ENCODE measurements at places on chromosomes 16 and 17.

GRCh38 chr16:89707695-89708094 lies 6.2 kb upstream of the SPATA2L start:
- no peak for DNase-seq

DNA sequence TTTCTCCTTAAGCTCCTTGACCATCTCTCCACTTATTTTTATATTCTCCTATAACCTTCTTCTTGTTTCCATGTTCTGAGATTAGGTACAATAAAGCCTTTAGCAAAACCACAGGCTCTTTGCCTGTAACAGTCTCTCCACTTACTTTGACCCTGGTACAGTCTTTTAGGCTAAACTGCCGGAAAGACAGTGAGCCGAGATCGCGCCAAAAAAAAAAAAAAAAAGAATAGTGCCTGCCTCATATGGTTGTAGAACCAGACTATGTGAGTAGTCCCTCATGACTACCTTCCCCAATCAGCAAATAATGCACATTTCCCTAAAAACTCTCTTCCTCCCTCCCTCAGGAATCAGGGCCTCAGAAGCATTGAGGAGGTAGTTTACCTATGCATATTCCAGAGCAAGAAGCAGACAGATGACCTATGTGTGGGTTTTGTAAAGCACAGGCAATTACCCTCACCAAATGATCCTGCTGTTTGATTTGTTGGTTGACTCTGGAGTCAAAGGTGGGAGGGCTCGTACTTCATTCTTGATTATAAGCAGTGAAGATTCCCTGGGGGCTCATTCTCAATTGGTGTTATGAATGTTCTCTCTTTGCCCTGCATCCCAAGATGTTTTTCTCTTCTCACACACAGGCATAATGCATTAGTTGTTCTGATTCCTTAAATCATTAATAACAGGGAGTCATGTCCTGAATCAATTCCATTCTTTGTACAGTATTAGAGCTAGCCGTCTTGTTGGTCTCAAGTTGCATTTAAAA lies 8.9 kb upstream of the NME1 start:
- no peak for DNase-seq

DNA sequence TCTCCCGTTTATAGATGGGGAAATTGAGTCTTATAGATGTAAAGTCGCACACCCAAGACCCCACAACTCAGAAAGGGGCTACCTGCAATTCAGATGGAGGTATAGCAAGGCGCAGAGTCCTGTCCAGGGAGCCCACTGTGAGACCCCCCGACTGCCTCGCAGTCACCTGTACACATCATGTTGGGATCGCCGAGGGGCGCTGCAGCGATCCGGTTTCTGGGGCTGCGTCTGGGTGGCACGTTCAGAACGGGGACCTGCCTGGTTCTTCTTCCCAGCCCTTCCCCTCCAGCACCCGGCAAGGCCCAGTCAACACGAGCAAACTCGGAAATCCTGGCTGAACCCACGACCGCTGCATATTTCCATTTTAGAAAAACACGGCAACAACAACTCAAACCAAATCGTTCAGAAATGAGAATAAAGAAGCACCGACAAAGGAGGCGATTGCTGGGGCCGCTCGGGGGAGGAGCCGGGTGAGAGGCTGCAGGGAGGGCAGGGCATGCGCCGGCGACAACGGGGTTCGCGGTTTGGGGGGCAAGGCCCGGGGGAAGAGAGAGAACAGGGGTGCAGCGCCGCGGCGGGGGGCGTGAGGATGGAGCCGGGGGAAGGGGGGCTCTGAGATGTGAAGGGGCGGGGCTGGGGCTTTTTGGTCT lies 643 bp downstream of the HSDL1 start:
- DNase-seq = peak; percentile 44

- no peak for DNase-seq
Measured at GRCh38 chr16:19745286-19746010, 27.4 kb downstream of the IQCK start.

DNA sequence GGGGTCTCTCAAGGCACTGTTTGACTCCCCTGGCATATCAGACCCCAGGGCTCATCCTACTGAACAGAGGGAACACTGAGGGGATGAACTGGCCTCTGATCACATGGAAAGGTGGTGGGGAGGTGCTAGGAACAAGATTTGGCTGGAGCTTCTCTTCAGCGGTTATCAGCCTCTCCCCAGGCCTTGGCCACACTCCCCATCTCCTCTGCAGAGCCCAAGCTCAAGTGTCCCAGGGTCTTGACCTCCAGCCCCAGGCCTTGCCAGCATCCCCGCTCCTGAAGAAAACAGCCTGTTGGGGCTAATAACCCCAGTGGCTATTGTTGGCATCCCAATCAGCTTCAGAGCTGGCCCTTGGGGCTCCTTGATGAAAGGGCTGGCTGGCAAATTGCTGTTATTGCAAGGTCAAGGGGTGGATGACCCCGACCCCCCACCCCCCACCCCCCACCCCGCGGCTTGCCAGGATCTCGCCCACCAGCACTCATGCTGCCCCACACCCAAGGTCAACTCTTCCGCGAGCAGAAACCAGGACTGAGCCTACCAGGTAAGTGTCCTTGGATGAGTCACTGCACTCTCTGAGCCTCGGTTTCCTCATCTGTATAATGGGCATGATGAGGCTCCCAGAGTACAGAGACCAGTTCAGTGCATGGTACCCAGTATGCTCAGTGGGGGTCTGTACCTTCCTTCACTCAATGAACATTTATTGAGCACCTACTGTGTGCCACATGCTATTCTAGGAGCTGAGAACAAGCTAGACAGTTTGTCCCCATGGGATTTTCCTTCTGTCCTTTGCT lies 18.8 kb upstream of the FAM83G start:
- no peak for DNase-seq

- DNase-seq = peak; percentile 36
Measured at GRCh38 chr17:41322094-41322902, 6.8 kb upstream of the KRTAP17-1 start.

DNA sequence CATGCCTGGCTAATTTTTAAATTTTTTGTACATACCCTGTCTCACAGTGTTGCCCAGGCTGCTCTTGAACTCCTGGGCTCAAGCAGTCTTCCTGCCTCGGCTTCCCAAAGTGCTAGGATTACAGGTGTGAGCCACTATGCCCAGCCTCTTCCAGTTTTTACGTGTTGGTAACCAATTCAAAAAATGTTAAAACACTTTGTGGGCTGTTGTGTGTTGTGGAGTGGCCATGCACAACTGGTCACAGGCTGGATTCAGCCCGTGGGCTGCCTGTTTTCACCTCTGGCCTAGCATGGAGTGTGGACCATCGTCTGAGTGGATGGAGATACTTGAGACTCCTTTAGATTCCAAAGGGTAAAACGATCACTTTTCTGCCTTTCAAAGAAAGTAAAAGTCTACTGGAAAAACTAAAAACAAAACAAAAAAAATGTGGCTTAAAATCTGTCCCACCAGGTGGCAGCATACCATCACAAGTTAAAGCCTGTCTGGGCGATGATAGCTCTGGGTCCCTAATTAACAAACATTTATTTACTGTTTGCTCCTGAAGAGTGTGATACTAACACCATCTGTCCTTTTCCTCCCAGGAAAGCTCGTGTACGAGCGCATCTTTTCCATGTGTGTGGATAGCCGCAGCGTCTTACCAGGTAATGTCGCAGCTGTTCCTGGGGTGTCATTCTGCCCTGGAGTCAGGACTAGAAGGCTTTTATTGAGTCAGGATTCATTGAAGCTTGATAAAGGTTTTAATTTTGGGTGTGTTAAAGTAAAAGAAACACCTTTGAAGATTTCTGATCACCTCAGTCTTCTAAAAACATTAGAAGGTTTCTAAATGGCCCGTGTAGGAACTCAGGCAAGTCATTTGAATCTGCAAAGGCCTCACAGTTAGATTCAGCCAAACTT lies 45.8 kb downstream of the VPS35L start:
- DNase-seq = peak; percentile 38

DNA sequence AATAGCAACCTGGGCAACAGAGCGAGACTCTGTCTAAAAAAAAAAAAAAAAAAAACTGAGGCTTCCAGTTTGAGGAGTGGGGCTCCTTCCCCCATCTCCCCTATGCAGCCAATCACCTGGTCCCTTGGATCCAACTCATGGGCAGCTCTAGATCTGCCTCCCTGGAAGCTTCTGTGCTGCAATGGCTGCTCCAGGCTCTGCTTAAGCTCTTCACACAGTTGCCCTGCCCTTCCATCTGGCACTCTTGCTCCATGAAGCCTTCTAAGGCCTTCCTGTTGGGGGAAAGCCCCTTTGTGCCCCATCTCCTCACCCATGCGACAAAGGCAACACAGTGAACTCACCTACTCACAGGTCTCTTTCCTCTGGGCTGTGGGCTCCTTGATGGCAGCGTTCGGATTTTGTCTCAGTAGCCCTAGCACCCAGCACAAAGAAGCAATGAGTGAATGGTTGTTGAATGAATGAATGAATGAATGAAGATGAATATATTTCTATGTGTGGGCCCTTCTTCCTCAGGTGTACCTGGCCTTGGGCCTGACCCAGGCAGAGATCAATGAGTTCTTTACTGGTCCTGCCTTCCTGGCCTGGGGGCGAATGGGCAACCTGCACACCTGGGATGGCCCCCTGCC lies 1.9 kb downstream of the NAGLU start:
- DNase-seq = no peak

GRCh38 chr17:561116-561515 lies 153.5 kb downstream of the VPS53 start:
- DNase-seq = no peak

DNA sequence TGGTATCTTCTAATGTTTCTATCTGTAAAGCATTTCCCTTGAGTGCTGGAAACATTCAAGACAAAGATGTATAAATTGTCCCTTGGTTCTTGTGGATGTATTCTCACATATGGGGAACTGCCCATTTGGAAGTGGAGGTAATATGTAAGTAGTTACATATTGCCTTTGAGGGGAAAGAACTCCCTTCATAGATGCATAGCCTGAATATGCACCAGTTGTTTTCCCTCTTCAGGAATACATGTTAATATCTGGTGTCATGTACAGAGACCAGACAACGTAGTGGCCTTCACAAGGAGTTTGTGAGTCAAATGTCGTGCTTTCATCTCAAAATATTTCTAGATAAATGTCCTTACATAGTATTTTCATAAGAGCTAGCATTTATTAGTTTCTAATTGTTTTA lies 213.5 kb downstream of the BCAS3 start:
- no peak for DNase-seq

- DNase-seq = no peak
Measured at GRCh38 chr17:78739331-78739931, 42.6 kb downstream of the CYTH1 start.

- DNase-seq = peak; percentile 8
Measured at GRCh38 chr16:89764711-89765201, 43.4 kb downstream of the ZNF276 start.

GRCh38 chr16:85610059-85610445 lies 3.1 kb upstream of the GSE1 start:
- DNase-seq = no peak

DNA sequence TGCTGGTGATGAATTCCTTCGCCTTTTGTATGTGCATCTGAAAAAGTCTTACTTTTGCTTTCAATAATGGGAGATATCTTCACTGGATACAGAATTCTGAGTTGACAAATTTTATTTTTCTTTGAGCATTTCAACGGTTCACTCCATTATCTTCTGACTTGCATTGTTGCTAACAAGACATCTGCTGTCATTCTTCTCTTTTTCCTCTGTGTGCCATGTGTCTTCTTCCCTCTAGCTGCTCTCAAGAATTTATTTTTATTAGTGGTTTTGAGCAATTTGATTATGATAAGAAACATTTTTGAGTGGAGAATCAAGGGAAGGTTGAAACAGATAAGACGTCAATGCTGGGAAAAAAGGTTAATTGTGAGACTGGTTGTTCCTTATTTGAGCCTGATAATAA lies 471.8 kb downstream of the CDH13 start:
- no peak for DNase-seq

- DNase-seq = no peak
Measured at GRCh38 chr17:9959377-9959981, 54.4 kb upstream of the RCVRN start.

GRCh38 chr16:68499006-68499405 lies 40.1 kb upstream of the ZFP90 start:
- DNase-seq = no peak

DNA sequence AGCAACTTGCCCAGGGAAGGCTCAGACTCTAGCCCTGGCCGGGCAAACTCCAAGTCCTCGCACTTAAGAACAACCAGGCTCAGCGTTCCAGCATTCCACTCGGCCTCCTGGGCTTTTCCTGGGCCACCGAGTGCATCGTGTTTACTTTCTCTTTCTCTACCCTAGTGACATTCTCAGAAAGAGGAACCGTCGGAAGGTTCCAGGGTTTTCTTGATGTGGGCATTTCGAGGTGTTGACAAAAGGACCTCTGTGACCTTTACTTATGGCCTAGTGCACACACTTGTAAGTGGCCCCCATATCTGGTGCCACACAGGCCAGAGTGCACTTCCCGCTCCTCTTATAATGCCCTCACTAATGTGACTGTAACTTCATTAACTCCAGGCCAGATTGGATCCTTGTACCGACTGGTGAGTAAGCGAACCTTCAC lies 3.1 kb upstream of the BANP start:
- no peak for DNase-seq

DNA sequence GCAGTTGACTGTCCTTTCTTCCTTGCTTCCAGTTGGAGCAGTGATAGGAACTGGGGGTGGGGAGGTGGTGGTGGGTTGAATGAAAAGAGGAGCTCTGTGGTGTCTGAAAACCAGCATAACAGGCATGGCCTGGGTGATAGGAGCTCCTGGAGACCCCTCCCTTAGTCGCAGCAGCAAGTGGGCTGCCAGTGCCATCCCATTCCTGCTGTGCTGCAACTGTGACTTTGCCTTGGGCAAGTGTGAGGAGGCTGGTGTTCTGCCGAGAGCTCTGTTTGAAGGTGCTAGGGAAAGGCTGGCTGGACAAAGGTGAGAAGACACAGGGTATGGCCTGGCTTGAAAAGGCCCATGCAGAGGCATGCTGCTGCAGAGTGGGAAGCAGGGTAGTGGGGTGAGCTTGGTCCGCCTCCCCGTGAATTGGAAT lies 2.7 kb upstream of the CDK5R1 start:
- DNase-seq = no peak

DNA sequence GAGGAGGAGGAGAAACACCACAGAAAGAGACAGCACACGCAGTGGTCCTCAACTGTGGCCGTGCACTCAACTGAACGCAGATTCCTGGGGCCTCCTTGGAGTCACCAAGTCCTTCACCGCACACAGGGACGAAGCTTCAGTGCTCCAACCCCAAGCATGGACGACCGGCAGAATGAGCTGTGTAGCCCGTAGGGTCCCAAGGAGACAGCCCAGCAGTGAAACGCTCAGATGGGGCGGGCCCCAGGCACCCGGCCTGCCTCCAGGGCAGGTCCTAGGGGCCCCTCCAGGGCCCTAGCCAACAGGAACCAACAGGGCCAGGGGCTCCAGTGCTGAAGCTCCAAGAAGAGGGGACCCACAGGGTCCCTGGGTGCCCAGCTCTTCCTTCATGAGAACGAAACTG lies 13.2 kb downstream of the RAB40B start:
- no peak for DNase-seq

DNA sequence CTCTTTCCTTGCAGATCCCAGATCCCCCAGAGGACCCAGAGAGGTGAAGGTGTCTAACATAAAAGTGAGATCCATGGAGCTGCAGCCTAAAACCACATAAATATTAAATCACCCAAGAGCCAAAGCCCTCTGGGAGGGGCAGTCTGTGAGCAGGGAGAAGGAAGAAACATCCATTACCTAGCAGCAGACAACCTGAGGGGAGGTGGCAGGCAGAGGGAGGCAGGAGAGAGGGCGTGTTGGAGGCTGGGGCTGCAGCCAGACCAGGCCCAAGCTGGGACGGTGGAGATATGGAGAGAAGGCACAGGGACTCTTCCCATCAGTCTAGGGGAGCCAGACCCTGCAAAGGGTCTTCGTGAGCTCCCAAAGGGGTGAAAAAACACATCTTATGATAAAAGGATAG lies 101.1 kb downstream of the SHISA6 start:
- no peak for DNase-seq

- no peak for DNase-seq
Measured at GRCh38 chr17:43548689-43549379, 2.7 kb upstream of the ETV4 start.

GRCh38 chr16:59522826-59523225 lies 788.7 kb upstream of the GOT2 start:
- no peak for DNase-seq
